ENCODE measurements at places on chromosomes 4 and X.

DNA sequence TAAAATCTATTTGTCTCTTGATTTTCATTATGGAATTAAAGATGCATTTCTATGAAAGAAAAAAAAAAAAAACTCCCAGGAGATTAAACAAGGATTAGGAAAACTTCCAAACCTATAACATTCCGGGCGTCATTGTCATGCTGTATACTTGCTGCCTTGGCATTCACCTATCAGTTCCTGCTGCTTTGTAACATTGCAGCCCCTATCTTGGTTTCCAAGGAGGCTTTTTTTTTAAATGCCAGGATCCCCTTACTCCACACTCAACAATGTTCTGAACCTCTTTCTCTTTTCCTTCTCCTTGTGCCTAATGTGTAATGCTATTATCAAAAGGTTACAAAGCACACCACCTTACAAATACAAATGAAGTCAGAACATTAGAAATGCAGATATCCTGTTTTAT lies 20.5 kb upstream of the BEND4 start:
- no peak for DNase-seq

DNA sequence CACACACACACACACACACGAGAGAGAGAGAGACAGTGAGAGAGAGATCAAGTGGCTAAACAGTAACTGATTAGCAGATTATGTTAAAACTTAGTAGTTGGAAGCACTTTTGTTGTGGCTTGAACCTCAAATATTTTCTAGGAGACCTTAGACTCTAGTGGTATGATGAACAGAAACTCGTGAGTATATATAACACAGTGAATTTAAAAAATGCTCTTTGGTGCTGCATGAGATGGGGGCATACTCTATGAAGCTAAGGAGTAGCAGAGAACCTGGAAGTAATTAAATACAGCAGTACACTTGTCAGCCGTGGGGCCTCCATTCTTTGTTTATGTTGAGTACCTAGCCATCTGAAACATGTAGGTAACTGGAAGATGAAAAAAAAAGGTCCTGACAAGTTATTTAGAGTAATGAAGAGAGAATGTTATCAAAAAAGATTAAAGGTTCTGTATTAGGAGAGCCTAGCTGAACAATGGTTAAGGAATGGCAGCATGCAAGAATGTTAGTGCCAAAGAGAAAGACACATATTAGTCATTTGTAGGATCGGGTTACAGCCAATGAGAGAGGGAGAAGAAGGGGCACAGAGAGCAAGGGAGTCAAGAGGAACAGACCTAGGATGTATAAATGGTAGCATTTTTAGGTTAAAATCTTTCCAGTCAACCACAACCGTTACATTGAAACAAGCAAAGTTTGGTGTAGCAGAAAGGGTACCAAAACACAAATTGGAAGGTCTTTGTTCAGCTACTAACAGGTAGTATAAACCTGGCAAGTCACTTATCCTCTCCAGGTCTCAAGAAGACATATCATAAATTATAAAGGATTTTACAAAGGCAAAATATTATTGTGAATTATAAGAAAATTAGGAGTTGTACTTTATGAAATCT lies 316.7 kb upstream of the DIPK2B start:
- DNase-seq: no peak

DNA sequence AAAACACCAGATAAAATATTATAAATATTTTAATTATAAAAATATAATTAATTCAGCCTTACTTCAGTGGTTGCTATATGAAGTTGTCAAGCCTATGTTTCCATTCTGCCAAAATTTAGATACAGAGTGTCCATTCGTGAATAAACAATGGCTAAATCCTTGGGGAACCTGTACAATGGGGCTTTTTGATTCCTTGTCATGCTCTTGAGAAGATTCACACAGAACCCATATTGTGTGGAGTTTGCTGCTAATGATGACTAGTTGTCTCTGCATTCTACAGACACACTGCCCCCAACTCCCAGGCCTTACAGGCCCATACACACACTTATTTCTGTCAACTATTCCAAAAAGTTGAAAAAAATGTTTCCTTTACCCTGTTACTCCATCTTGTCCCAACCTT lies 33.4 kb upstream of the MAGEC2 start:
- no peak for DNase-seq

- DNase-seq: no peak
Observed at GRCh38 chrX:34406580-34406979, 250.5 kb downstream of the TMEM47 start.

GRCh38 chr4:101458473-101458872 lies 111.1 kb upstream of the PPP3CA start:
- DNase-seq: no peak

- no peak for DNase-seq
Observed at GRCh38 chrX:11267425-11267824, 25.8 kb upstream of the AMELX start.

DNA sequence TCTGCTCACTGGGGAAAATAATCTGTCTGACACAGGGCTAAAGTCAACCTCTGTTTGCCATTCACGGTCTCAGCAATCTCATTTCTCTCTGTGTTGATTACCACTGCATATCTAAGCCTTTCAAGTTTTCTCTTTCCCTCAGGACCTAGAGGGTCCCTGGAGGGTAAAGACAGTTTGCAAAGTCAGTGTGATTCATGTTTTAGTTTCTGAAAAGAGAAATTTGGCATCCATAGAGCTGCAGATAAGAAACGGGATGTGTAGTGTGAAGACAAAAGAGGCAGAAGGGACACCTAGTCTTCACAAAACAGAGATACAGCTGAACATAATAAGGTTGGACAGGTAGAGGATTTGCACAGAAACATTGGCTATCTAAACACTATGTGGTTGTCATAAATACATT lies 34.5 kb upstream of the KDR start:
- DNase-seq: no peak

- DNase-seq: no peak
Observed at GRCh38 chr4:107625391-107625902, 94.6 kb downstream of the PAPSS1 start.

- DNase-seq: peak; percentile 82
Observed at GRCh38 chr4:56799824-56800756, 21.4 kb downstream of the SPINK2 start.

DNA sequence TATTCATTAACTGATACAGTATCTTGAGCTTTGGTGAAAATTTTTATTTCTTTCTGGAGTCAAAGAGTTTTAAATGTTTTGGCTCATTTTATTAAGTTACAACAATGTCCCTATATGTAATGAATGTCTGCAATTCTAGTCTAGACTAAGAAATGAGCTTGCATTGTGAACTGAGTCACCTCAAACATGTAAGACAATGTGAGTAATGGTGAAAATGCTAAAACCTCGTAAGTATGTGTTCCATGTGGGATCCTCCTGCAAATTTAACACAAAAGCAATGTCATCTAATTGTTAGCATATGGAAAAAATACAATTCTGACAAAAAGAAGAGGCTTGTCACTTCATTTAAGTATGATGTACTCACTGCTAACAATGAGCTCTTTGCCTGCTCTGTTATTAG lies 480.5 kb upstream of the FSTL5 start:
- no peak for DNase-seq

DNA sequence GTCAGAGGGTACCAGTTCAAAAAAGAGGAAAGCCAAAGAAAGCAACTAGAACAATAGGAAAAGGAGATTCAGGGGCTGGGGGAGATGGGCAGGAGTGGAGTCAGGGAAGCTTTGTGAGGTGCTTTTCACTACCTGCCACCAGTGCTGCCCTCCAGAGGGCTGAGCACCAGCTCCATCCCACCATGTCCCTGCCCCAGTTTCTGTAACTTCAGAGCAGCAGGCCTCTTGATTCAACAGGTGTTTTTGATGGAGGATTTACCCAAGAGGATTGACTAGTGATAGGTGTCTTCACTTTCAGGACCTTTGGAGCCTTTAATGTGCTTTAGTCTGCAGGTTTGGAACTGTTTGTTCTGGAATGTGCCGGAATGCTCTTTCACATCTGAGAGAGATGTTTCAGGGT lies 12.1 kb downstream of the KIT start:
- no peak for DNase-seq

DNA sequence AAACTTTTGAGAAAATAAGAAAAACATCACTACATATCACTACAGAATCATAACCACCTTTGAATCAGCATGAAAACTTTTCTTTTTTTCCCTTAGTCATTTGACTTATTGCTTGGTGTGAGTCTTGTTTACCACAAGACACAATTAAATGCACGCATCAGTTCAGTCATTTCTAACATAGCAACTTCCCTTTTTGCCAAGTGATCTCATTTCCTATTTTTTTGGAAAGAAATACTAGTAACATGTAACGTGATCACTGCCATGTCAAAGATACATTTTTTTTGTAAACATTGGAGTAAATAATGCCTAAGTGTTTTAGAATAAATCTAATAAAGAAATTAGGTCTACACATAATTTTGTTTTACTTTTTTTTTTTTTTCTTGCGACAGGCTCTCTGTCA lies 5.1 kb upstream of the CXCL8 start:
- DNase-seq: no peak

- no peak for DNase-seq
Observed at GRCh38 chr4:158208963-158209640, 1.2 kb upstream of the TMEM144 start.

- DNase-seq: no peak
Observed at GRCh38 chr4:99054428-99054994, 34.1 kb downstream of the ADH5 start.

DNA sequence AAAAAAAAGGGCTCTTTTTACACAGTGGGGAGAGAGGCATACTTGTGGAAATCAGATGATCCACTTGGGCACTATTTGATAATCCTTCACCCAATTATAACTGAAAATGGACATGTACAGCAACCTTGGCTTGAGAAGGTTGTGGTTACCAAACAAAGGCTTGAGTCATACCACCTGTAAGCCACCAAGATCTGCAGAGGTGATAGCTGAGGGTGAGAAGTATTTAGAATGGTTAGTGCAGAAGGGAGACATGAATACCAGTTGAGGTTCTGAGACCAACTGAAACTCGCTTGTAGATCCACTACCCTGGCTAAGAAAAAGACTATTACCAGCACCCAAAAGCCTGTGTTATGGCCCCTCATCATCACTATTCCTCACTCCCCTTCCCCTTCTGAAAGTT lies 614.0 kb downstream of the STIM2 start:
- no peak for DNase-seq

DNA sequence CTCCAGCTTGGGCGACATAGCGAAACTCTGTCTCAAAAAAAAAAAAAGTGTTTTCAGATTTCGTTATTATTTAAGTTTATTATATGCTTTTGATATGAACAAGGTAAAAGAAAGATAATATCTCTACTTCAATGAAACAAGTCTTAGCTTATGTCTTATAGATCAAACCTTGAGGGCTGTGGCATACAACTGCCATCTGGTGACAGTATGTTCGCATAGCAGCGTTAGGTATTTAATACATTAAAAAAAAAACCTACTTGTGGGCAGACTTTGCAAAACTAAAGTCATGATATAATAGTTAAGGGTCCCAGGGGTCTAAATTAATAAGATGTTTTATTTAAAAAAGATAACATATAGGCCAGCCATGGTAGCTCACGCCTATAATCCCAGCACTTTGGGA lies 161.2 kb upstream of the AMOT start:
- DNase-seq: no peak

- DNase-seq: no peak
Observed at GRCh38 chr4:17681281-17682221, 67.1 kb downstream of the MED28 start.

- peak; percentile 64 for DNase-seq
Observed at GRCh38 chr4:20297783-20298182, 46.1 kb downstream of the SLIT2 start.

DNA sequence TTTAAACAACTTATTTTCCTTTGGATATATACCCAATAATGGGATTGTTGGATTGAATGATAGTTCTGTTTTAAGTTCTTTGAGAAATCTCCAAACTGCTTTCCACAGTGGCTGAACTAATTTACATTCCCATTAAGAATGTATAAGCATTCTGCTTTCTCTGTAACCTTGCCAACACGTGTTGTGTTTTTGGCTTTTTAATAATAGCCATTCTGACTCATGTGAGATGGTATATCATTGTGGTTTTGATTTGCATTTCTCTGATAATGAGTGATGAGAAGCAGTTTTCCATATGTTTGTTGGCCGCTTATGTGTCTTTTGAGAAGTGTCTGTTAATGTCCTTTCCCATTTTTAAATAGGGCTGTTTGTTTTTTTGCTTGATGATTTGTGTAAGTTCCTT lies 155.6 kb upstream of the PITX2 start:
- DNase-seq: no peak

DNA sequence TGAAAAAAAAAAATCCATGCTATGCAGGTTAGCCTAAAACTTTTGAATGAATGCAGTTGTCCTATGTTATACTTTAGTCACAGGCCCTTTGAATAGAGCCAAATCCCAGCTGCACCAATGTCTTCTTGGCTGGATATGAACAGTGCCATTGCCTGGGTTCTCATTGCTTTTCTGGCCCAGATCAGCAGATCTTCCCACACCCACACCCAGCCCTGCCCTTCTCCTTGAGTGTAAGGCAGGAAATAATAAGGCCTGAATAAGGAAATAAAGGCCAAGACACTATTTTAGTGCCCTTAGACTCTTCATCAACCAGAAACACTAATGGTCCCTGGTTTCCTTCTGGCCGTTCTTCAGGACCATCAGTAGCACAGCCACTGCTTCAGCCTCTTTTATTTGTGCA lies 66.6 kb downstream of the USP38 start:
- DNase-seq: no peak

- DNase-seq: no peak
Observed at GRCh38 chr4:43238585-43238984, 346.1 kb downstream of the GRXCR1 start.

- DNase-seq: no peak
Observed at GRCh38 chrX:8126648-8127047, 44.4 kb downstream of the VCX2 start.

DNA sequence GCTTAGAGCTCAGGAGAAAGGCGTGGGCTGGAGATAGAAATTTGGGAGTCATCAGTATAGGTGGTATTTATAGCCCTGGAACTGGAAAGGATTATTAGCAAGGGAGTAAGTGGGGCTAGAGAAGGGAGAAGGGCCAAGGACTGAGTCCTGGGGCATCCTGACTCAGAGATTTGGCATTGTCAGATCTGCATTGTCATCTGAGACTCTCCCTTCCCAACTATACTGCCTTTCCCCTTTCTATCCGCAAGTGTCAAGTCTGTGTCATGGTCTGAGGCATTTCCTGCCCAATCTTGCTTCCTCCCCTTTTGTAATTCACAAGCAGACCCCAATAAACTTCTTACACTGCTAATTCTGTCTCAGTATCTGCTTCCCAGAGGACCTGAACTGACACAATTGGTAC lies 24.4 kb upstream of the SLC25A43 start:
- DNase-seq: no peak

GRCh38 chrX:150967786-150968185 lies 15.3 kb upstream of the HMGB3 start:
- no peak for DNase-seq

Data from forelimb muscle (tissue), 1 donor.